HTR-8/SVneo (cell line): ENCODE measurements at places on chromosomes 1 and 21.
A peak's percentile ranks its signal among the peaks of the same experiment; 100 is the strongest.

- no peak for DNase-seq
Observed at GRCh38 chr21:44984428-44984791, 44.6 kb downstream of the SLX9 start.

DNA sequence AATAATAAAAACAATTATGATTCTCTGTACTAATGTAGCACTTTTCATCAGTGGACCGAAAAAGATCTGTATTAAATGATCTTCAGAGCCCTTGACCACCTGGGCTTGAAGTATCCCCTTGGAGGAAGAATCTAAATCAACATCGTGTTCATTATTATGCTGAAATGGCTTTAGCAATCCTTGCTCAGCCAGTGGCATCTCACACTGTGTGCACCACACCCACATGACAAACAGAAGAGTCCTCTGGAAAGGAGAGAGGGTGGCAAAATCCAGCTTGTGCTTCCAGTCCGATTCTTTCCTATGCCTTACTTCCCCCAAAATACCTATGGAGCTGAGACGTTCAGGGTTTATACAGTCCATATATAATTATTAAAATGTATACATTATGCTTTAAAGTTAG, 318.5 kb upstream of the RUNX1 start:
- no peak for DNase-seq

DNA sequence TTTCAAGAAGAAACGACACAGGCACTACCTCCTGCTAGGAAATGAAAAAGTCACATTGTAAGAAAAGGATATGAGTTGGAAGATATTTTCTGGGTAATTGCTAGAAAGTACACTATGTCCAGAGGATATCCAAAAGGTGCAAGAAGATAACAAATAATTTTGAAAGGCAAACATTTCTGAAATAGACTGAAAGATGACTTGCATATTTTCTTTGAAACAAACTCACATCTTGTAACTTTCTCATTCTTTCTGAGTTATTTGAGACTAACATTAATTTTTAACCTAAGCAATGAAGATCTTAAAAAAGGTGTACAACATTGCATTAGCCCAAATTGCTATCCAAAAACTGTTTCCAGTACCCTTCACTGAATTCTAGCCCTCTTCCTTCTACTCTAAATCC, 79.6 kb upstream of the KCTD3 start:
- no peak for DNase-seq

GRCh38 chr1:163796394-163796821, 474.7 kb downstream of the NUF2 start:
- DNase-seq, result no peak

DNA sequence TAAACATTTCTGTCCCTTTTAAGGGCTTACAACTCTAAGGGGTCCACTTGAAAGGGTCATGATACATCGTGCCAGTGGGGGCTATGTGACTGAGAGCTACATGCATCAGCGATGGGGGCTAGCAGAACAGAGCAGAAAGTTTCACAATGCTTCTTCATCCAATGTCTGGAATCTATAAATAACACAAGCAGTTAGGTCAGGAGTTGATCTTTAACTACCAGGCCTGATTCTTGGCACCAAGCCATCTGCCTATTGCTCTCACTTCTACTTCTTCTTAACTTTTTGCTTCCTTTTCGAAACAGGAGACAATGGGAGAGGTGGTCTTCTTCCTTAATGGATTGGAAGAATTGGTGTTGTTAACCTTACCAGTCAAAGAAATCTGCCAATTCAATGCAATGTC, 410.0 kb downstream of the TGFB2 start:
- no peak for DNase-seq

DNA sequence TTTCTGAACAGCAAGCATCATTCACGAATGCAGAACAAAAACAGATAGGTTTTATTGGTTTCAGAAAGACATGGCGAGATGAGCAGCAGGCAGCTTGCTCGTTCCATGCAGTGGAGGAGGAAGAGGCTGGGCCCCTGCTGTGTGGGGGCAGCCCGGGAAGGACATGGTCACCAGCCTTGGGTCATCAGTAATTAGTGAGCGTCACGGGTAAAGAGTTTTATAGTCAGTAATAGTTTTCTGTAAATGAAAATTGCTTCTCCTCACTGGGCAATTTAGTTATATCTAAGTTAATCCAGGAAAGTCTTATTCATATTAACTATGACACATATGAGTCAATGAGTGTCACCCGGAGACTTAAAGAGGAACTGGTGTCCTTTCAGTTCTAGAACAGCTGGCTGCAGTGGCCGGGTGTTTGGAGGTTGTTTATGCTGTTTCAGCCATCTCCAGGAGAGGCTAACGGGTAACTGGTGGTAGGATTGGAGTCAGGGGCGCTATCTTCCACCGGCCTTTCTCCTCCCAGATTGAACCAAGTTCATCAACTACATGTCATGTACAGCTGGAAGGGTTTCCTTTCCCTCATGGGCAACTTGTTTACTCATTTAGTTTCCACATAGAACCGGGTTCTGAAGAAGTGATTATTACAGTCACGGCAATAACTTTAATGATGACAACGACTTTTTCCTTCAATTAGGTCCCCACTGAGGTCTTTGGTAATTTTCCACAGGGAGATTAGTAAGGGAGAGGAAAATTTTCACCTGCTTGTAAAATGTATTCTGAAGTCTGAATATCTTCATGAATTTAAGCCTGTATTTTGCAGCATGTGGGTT, 34.6 kb upstream of the SLC45A1 start:
- no peak for DNase-seq

GRCh38 chr1:27951396-27951795, 8.4 kb upstream of the XKR8 start:
- DNase-seq, result no peak

DNA sequence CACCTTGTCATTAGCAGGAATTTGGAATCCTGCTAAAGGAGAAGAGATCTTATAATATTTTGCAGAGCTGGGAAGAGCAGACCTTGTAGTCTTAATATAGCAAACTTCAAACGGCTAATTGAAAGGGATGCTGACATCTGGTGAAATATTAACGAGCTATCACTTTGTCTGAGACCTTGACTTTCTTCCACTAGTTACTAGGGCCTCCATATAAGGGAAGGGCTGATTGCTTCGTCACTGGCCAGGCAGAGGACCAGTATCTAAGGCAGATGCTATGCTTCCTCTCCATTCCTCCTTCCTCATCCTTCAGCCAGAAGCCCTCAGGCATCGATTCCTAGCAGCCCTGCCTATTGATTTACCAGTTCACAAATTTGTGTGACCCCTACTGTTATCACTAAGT, 6.0 kb upstream of the VTCN1 start:
- DNase-seq, result no peak

GRCh38 chr1:31653717-31654473, 9.2 kb upstream of the PEF1 start:
- no peak for DNase-seq

DNA sequence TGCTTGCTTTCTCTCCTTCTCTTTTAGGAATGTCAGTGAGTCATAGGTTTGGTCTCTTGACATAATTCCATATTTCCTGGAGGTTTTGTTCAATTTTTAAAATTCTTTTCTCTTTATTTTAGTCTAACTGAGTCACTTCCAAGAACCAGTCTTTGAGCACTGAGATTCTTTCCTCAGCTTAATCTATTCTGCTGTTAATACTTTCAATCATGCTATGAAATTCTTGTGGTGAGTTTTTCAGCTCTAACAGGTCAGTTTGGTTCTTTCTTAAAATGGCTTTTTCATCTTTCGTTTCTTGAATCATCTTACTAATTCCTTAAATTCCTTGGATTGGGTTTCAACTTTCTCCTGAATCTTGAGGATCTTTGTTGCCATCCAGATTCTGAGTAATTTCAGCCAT, 321.0 kb downstream of the PTBP2 start:
- no peak for DNase-seq

- no peak for DNase-seq
Observed at GRCh38 chr1:186745531-186746146, 65.4 kb upstream of the PTGS2 start.

- no peak for DNase-seq
Observed at GRCh38 chr1:67947114-67947513, 103.3 kb downstream of the DIRAS3 start.

DNA sequence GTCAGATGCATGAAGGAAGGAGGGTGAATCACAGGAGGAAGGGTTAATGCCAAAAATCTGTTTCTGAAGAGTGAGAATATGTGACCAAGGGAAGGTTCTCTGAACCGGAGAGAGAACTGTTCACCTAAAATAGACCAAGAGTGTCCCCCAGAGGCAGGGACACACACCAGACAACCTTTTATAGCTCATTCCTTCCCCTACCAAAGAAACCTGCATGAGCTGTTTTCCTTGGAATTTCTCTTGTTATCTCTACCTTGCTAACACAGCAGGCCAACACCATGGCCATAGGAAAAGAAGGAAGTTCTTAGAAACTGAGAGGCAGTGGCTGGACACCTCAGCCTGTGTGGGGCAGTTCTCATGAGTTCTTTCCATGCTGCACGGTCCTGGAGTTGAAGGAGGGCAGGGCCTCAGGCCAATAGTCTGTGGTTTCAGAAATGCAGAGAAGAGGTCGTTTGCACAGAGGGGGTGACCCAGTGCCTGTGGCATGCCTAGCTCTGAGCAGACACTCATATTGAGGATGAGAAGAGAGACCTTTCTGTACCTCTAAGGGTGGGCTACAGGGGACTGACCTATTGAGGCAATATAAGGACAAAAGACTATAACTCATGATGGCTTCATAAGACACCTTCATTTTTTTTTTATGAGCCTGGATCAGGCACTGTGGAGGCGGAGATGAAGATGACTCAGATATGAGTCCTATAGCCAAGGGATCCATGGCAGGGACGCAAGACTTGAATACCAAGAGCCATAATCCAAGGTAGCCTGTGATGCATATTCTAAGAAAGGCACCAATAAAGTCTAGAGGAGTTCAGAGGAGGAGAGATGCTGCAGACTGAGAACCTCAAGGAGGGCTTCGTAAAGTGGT, 39.4 kb downstream of the IGFN1 start:
- peak; percentile 44 for DNase-seq

DNA sequence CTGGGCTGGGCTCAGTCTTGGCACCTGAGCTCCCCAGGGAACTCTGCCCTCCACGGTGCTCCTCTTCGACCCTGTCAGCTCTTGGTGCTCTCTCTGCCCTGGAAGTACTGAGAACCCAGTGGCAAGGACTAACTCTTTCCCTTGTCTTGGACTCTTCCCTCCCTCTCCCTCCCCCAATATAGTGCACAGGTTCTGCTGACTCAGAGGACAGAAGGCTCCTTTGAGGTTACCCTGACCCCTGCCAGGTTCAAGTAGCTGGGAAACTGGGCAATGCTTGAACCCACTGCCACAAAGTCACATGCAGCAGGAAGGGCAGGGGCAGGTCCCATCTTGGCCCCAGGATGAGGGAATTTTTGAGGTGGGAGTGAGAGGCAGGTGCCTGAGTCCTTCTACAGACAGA, 20.3 kb downstream of the KCNQ4 start:
- no peak for DNase-seq

DNA sequence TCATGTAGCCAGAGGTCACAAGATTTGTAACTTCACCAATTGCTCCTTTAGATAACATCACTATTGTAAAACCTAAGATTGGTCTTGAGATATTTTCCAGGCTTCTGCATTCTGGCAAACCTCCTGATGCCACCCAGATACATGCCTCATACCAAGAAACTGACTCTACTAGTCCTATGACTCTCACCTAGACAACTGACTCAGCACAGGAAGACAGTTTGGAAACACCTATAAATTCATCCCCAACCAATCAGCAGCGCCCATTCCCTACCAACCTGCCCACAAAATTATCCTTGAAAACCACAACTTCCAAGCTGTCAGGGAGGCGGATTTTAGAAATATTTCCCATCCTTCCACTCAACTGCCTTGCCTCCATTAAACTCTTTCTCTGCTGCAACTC, 2.6 kb downstream of the NME7 start:
- no peak for DNase-seq

GRCh38 chr1:94648225-94649007, 106.9 kb upstream of the F3 start:
- peak; percentile 72 for DNase-seq

DNA sequence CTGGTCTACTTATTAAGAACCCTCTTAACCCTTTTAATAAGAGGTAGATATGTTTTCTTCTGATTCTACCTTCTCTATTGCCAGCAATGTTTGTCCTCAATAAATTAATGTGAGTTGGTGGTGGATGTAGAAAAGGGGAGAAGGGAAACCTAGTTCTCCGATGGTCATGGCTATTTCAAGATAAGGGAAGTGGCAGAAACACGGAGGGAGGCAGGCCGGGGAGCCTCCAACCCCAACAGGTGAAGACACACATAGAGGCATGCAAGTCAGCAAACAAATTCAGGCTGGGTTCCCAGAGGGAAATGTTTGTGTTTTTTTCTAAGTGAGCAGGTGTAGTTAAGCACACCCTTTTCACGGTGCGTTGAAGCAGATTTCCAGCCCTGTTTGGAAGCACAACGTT, 31.0 kb upstream of the CLDN14 start:
- no peak for DNase-seq

DNA sequence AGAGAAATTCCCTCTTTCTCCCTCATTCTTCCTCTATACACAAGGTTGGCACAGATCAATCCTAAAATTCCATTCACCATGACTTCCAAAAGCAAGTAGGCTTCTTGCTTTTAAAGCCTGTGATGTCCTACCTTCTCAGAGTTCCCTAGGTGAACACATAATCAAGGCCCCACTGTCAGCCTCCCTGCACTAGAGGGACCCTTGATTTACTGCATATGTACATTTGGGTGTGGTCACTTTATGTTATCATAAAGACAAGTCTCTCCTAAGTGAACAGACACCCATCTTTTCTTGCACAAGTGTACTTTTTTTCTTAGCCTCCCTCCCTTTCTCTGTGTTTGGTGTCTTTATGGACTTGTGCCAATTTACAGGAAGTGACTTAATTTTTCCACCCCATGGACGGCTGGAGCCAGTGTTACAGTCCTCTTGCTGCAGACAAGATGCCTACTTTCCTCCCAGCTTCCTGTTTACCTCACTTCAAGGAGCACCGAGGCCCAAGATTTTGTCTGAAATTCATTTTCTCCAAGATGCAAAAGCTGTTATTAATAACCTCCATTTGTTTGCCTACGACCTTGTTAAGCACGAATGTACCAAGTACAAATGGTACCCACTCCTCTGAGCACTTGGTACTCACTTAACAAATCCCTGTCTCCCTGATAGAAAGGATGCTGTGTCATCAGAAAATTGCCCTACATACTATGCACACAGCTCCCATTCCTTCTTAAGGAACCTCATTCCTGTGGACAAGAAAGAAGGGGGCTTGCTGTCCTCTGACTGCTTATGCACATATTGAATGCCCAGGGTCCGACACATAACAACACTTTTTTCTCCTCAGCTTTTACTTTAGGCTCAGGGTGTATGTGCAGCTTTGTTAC, 82.8 kb upstream of the SLC44A3 start:
- DNase-seq, result no peak

- no peak for DNase-seq
Observed at GRCh38 chr1:53174971-53175913, 21.4 kb upstream of the CPT2 start.

GRCh38 chr21:37878946-37879660, 37.2 kb downstream of the KCNJ6 start:
- DNase-seq, result peak; percentile 29

- DNase-seq, result no peak
Observed at GRCh38 chr21:45742247-45742646, 98.7 kb downstream of the PCBP3 start.

- no peak for DNase-seq
Observed at GRCh38 chr1:62906428-62906886, 122.5 kb downstream of the ATG4C start.

GRCh38 chr1:159300146-159300545, 2.0 kb upstream of the FCER1A start:
- no peak for DNase-seq
